ENCODE measurements at places on chromosomes 3 and 15. TPM values are rescaled to one million over a fixed set of nuclear protein-coding genes. Genes with fewer than 3 reads are reported as not detected.

- DNase-seq = no peak
Measured at GRCh38 chr3:62011666-62012065, 361.7 kb downstream of the FEZF2 start.

DNA sequence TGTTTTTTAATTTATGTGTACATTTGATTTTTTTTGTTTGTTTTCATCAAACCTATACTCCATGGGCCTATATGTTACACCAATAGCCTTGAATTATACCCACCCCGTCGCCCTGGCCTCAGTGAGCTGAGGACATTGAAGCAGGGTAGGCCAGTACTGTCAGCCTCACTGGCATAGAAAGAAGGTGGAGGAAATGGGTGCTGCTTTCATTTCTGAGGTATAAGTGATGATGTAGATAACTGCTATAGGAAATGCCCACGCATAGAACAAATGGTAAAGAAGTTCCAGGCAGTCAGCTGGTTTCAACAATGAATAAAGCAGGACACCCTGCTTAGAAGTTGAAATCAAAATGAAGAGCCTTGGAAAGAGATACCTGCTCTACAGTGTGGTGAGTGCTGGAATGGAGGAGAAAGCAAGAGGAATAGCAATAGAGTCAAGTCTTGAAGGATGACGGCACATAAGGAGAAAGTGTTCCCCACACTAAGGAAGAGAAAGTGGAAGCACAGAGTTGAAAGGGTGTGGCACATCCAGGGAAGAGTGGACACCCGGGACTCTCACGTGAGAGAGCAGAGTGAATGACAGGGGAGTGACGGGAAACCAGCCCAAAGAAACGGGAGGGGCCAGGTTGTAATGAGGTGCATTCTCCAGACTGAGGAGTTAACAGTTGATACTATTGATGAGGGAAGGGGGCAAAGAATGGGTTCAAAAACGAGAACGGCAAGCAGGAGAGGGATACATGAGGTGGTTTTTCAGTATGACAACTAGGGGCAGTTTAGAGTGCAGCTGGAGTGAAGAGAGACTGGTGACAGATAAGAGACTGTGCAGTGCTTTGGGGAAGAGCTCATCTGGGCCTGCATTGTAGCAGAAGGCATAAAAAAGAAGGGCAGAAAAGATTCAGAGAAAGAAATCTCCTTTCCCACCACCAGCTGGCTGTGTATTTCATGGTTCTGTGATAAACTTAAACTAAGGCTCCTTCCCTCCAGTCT lies 70.5 kb downstream of the KLHL25 start:
- no peak for DNase-seq

DNA sequence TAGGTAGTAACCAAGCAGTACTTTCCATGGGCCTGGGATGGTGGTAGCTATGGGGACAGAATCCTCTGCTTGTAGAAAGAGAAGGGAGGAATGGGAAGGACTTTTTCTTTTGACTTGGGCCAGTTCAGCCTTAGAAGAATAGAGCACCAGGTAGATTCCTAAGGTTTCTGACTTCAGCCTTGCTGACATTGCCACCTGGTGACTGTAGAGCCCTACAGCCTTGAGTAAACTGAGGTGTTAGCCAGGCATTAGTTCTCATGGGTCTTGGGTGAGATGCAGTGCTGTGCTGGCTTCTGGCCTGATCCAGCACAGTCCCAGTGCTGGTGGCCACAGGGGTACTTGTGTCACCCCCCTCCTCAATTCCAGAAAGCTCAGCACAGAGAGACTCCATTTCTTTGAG lies 171.1 kb downstream of the ZBBX start:
- no peak for DNase-seq

GRCh38 chr3:50873376-50874157 lies 198.8 kb downstream of the DOCK3 start:
- DNase-seq = no peak

GRCh38 chr3:13535905-13536304 lies 13.0 kb upstream of the FBLN2 start:
- DNase-seq = no peak

DNA sequence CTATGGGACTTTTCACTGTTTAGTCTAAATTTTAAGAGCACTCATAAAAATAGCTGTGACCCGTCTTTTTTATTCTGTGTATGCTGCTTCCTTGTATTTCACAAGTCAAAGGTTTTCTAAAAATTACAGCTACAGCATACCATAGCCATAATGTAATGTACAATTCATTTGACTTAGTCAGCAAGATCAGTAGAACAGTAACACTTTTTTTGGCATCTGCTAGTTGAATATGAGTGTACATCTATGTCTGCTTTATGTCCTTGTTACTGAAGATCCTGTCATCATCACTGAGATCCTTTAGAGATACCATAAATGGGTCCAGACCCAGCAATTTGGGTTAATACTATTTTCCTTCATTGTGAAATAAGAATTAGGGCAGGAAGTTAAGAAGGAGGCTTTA lies 42.2 kb downstream of the CMSS1 start:
- DNase-seq = no peak

- DNase-seq = no peak
Measured at GRCh38 chr15:75646944-75647364, 758 bp upstream of the SNX33 start.

DNA sequence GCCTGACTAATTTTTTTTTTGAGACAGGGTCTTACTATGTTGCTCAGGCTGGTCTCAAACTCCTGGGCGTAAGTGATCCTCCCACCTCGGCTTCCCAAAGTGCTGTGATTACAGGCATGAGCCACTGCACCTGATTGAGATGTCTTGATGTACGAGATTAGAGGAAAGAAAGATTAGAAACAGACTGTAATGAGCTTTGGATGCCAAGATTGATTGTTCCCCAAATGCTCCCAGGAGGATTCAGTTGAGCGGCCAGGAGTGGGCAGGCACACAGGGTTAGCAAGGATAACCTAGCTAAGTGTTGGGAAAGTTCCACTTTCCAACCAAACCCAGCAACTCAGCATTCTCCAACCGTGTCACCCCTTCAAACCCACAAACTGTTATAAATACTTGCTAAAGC lies 63.7 kb downstream of the SRGAP3 start:
- no peak for DNase-seq

GRCh38 chr15:26939398-26939797 lies 31.6 kb upstream of the GABRG3 start:
- no peak for DNase-seq

- no peak for DNase-seq
Measured at GRCh38 chr3:53688989-53689388, 157.2 kb downstream of the CHDH start.

- DNase-seq = no peak
Measured at GRCh38 chr3:98553753-98554152, 22.0 kb downstream of the GPR15 start.

The STAB1 gene
- 0.15 TPM for total RNA-seq

The HRG gene
- total RNA-seq = not detected

The ST3GAL6 gene
- total RNA-seq = 0.07 TPM

The SLC6A20 gene
- not detected for total RNA-seq

The BTLA gene
- total RNA-seq = 47.5 TPM

The TBC1D23 gene
- 28.2 TPM for total RNA-seq

The SATB1 gene
- total RNA-seq = 357 TPM

The KLF15 gene
- total RNA-seq = not detected

Measured in activated CD4-positive, alpha-beta T cell treated with anti-CD3 and anti-CD28 coated beads, Interleukin-2, amount 10 ng/mL, durations not matched to agents 7 days and 5 days (primary cell).